ENCODE measurements at places on chromosomes 11 and 22. TPM values are rescaled to one million over a fixed set of nuclear protein-coding genes. Genes with fewer than 3 reads are reported as not detected.

MFRP gene
- not detected for total RNA-seq

VSTM5 gene
- total RNA-seq: 0.17 TPM

SOX6 gene
- 2.3 TPM for total RNA-seq

SCN2B gene
- 0.91 TPM for total RNA-seq
